ENCODE measurements at places on chromosomes 13 and 19.
A peak's percentile ranks its signal among the peaks of the same experiment; 100 is the strongest.

DNA sequence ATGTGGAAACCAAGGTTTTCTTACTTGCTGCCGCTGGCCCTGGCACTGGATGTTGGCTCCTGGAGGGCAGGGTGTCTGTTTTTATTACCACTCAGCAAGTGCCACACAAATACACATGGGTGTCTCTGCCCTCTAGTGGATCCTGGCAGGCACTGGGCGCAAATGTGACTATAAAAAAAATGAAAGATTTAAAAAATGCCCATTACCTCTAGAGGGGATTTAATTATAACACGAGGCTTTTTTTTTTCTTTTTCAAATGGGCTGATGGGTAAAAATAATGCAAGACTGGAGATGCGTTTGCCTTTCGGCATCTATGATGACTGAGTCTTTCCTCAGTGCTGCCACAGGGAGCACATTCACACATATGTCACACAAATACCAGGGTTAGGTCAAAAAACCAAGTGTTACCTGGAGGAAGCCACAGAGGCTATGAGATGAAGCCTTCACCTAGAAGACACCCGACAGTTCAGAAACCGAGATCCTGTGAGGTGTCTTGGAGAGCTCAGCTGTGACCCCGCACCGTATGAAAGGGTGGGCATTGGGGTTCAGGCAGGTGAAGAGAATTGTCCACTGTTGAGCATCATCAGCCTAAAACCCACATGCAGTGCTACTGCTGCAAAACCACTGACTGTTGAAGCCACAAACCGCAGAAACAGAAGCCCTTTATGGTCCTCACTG lies 25.7 kb downstream of the CHAMP1 start:
- DNase-seq: peak; percentile 55

DNA sequence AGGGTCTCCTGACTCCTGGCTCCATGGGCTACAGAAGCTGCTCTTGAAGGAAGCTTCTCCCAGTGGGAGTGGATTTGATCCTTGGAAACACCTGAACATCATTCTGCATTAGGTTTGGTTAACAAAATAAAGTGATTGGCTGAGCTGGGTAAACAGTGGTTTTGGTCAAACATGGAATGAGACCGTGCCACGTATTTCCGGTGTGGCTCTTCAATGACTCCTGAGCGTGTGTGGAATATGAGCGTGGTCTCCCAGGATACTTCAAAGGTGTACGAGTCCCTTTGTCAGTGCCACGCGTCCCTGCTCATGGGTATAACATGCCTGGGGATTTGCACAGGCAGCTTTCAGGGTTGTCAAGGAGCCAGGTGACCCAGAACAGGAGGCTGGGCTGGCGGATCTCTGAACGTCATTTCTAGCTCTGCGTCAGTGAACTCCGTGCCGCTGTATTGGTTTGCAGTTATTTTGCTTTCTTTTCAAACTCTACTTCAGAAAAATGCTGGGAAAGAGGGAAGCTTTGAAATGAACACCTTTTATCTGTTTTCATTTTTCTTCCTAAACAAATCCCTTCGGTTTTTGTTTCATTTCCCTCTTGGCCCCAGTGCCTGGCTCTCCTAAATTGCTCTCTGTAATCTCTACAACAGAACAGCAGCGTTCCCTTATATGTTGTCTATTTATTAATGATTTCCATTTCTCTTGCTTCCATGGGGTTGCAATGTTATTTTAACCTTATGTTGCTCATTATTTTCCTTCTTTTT lies 26.3 kb upstream of the GJB6 start:
- no peak for DNase-seq

GRCh38 chr19:46674416-46675178 lies 13.6 kb upstream of the DACT3 start:
- DNase-seq: no peak

DNA sequence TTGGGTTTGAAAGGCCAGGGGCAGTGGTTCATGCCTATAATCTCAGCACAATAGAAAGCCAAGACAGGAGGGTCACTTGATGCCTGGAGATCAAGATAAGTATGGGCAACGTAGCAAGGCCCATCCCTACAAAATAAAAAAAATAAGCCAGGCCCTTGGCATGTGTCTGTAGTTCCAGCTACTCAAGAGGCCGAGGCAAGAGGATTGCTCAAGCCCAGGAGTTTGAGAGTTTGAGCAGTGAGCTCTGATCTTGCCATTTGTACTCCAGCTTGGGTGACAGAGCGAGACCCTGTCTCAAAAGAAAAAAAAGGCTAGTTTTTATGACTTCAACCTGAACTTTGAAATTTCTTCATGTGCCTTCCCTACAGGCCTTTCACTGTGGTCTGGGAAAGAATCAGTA lies 5.2 kb upstream of the ZNF480 start:
- no peak for DNase-seq

DNA sequence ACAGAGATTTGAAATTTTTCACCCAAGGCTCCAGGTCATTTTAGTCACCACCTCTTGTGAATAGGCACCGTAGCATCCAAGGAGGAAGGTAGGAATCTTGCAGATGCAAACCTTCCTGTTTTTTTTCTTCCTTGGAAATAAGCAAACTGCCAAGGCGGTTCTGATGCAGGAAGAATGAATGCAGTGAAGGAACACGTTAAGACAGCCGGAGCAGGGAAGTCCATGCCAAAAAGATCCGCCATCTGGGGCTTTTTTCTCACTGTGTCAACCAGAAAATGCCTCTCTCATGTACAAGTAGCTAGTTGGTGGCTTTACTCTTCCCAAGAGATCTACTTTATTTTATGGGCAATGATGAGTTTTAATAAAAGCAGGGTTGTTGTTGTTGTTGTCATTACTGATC lies 142.4 kb downstream of the ZIC5 start:
- DNase-seq: no peak

DNA sequence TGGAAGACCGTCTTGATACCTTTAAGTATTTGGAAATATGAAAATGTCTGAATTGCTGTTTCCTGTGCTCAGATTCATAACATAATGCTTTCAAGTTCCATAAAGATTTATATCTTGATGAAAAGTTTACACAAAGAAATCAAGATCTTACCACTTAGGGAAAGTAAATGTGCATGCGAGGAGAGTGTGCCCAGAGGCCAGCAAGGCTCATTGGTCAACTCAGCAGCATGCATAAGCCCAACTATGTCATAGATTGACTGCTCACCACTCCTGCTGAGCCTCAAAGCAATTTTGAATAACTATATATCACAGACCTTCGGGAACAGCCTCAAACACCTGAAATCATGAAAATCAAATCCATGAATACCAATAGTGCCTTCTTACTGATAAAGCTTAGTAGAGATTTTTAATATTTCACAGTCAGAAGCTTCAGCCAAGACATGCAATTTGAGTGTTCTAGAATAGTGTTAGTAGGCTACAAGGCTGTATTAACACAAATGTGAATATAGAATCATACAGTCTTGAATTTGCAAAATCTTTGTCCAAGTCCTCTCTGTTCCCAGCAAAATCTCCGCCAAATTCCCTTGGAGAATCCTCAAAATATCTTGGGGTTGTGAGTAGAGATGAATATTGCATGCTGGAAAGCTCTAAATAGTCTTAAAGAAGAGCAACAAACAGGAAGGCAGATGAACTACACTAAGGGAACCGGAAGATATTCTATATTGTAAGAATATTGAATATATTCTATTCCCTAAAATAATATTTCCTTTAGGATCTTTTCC lies 124.1 kb downstream of the DCLK1 start:
- DNase-seq: no peak

DNA sequence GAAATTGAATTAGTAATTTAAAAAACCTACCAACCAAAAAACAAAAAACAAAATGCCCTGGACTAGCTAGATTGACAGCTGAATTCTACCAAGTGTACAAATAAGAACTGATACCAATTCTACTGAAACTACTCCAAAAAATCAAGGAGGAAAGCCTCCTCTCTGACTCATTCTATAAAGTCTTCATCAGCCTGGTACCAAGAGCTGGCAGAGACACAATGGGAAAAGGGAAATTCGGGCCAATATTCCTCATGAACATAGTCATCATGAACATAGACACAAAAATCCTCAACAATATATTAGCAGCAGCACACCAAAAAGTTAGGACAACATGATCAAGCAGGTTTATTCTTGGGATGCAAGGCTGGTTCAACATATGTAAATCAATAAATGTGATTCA lies 2667.7 kb upstream of the PCDH20 start:
- no peak for DNase-seq

DNA sequence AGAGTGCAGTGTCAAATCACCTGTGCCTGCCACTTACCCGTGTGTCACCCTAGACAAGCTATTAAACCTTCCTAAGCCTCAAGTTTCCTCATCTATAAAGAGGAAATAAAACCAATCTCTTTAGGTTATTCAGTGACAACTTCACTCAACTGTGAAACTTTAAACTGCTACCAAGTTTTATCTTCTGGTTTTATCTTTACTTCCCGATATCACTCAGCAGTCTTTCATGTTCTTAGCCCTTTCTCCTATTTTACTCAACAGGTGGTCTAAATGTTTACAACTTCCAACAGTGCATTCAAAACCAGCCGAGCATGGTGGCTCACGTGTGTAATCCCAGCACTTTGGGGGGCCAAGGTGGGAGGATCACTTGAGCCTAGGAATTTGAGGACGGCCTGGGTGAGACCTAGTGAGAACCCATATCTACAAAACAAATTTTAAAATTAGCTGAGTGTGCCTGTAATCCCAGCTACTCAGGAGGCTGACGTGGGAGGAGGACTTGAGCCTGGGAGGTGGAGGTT lies 59.6 kb downstream of the GPALPP1 start:
- no peak for DNase-seq

- DNase-seq: no peak
Observed at GRCh38 chr19:15396436-15396835, 16.8 kb upstream of the AKAP8 start.

DNA sequence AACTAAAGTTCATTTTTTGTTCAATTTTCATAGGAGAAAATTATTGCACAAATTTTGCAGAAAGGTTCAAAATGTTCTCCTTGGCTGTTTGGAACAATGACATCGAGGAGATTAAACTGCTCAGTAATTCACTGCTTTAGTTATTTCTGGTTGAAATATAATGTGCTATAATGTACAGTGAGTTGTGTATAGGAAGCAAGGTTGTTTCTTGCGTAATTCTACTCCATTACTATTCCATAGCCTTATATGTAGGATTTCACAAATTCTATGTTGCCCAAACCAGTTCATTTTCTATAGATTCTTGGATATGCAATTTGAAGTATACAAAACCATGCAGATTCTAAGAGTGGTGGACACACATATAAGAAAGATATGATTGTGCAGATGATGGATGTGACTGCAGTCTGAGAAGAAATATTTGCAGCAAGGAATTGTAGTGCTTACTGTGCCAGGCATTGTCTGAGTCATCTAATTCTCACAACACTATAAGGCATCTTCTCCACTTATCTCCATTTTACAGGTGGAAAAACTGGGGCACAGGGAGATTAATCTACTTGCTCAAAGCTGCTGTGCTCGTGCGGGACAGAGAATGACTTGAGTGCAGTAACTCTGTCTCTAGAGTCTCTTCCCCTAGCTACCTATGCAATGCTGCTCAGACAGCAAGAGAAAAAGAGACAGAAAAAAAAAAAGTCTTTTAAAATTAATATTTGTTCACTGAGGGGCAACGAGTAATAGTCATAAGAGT lies 515.5 kb downstream of the MYO16 start:
- no peak for DNase-seq

GRCh38 chr19:6059988-6060599 lies 50.2 kb downstream of the RFX2 start:
- no peak for DNase-seq

DNA sequence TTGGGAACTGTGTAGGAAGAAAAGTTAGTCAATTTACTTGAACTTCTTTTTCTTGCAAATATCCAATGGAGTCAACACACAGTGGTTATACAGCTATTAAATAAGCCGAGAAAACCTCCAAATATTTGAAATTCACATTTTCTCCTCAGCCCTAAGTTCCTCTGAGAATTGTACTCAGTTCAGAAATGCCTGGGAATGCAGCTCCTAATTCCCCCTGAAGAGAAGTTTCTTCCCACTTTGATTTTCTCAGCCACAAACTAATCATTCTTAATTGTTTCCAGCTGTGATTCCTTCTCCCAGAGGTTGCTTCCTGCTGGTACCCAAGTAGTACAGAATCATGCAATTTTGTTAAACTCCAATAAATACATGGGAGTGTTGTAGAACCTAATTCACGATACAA lies 246.1 kb upstream of the MIR17HG start:
- DNase-seq: no peak

DNA sequence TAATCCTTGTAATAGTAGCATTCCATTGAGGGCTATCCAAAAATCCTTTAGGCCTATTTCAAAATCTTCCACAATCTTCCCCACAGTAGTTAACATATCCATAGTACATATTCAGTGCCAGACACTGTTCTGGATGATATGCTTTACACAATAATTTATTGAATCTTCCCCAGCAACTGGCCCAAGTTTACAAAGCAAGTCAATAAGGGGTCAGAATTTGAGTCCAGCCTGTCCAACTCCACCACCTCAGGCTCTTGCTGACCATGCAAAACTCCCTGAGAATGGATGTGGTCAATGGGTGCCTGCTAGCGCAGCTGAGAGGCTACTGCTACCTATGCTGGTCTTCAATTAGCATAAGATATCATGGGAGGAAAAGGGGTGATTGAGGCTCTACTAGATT lies 529.6 kb downstream of the FGF9 start:
- DNase-seq: no peak

GRCh38 chr13:50529154-50529882 lies 314.2 kb downstream of the DLEU7 start:
- peak; percentile 22 for DNase-seq

- no peak for DNase-seq
Observed at GRCh38 chr13:71368336-71368735, 498.7 kb downstream of the DACH1 start.

- no peak for DNase-seq
Observed at GRCh38 chr13:59587030-59587429, 576.7 kb downstream of the DIAPH3 start.

DNA sequence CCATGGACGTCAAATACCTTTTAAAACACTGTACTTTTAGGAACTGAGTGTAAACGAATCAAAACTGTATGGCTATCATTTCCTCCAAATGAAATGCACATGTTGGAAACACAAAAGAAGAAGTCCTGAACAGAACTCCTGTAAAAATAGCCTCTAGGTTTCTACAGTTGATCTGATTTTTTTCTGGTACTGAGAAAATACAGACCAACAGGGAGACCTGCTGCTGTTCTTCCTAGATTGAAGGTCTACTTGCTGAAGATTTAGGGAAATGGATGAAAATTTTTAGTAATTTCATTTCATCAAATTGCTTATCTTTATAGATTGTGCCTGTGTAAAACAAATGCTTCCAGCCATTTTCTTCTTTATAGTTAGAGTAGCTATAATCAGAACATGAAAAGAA lies 520.4 kb downstream of the SLITRK6 start:
- DNase-seq: no peak

GRCh38 chr19:17686592-17687024 lies 1.5 kb downstream of the UNC13A start:
- DNase-seq: peak; percentile 62

DNA sequence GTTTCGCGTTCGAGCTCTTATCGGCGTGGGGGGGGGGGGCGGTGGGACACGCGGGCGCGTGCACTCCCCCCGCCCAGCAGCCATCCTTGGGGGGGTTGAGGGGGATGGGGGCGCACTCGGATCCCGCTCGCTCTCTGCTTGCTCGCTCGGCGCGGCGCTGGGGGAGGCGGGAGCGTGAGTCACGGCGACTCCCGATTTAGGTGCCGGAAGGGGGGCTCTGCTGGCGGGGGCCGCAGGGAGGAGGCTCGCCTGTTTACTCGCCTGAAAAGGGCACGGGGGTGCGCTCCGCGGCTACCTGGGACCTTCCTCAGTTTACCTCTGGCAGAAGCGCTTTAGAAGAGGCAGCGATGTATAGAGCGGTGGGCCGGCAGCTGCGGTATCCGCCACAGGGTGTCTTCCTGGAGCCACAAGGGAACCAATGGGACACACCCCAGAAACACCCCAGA lies 1.1 kb upstream of the PDE4A start:
- no peak for DNase-seq

- no peak for DNase-seq
Observed at GRCh38 chr13:26962671-26963070, 202.1 kb upstream of the GPR12 start.

Measured in H54 (cell line).